ENCODE measurements at places on chromosomes 1 and 21. TPM values are rescaled to one million over a fixed set of nuclear protein-coding genes. Genes with fewer than 3 reads are reported as not detected.

FAM167B gene
- total RNA-seq = 2.5 TPM

JMJD4 gene
- 26.6 TPM for total RNA-seq

SERTAD4 gene
- 1.5 TPM for total RNA-seq

CLDN17 gene
- total RNA-seq = not detected

NEXN gene
- total RNA-seq = 0.76 TPM

GUCA2A gene
- not detected for total RNA-seq

CFHR3 gene
- not detected for total RNA-seq

DMBX1 gene
- not detected for total RNA-seq

TBX15 gene
- 0.69 TPM for total RNA-seq

DNA sequence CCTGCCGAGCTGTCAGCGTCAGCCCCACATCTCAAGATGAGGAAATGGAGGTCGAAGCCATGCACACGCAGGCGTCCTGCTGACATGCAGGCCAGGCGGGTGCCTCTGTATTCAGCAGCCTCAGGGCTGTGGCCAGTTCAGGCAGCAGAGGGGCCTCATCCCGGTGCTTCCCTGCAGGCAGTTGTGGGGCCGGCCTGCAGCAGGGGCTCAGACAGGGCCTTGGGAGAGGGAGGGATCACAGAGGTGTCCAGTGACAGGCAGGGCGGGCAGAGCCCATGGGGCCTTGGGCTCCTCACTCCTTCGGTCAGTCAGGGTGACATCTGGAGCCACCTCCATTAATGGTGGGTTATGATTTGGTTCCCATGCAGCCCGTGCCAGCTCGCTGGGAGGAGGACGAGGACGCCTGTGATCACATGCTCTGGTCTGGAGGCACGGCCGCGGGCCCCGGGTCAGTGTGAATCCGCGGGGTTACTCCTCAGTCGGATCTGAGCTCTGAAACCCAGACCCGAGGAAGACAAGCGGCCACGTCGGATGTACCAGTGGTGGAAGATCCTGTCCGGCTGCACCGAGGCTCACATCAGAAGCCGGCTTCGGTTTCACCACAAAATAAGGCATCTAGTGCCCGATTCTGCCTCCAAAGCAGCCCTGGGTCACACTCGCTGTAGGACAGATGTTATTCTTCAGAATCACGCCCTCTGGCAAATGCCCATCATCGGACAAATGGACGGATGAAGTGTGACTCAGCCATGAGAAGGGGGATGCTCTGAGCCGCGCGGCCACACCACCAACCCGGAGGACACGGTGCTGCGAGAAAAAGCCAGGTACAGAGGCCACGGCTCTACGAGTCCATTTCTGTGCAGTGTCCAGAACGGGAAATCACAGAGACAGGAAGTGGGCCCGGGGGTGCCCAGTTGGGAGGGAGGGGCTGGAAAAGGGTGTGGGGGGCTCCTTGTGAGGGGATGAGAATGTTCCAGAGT is 33.4 kb downstream of the KRTAP10-1 start:
- peaks cover 3% of the 10 kb centered on the region for H3K4me1 ChIP-seq
- H3K36me3 ChIP-seq = no peaks in the 10 kb centered on the region
- H3K27ac ChIP-seq = no peak overlapping the region
- H3K27me3 ChIP-seq = peaks cover 4% of the 10 kb centered on the region

GRCh38 chr1:201535919-201536245 is 3.0 kb upstream of the NAV1 start:
- peaks cover 26% of the 10 kb centered on the region for H3K4me1 ChIP-seq
- H3K4me3 ChIP-seq = no peak overlapping the region

DNA sequence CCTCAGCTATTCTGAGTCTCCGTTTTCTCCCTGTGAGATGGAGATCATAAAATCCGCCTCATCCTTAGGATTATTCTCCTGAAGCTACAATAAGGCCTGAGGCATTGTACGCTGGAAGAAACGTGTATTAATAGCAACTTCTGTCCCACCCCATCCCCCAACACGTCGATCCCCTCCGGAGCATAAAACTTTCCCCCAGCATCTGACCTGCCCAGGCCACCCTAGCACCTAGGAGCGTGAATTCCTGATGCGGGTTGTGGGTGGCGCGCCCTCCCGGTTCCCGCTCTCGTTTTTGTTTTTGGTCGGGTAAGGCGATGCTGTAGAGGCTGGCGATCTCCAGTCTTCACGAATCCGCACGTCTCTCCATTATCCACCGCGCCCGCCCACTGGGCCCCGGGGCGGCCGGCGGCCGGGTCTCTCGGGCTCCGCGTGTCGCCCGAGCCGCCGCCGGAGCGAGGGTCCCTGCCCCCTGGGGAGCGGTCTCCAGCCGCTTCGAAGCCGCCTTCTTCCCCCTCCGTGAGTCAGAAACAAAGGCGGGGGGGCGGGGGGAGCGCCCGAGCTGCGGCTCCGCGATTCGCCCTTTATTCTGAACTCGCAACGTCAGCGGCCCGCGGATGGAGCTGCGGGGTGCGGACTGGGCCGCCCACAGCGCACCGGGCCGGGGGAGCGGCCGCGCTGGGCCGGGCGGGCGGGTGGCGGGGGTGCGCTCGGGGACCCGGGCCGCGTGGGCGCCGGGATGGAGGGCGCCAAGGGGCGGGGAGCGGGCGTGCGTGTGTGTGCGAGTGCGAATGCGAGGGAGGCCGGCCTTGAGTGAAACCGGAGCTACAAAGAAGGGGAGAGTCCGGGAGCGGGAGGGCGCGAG is at the start of gene PLEKHO1:
TSS of gene PLEKHO1 (plus strand) at position 646 of the 862 bp plus-strand sequence. CDS start 342 bp downstream, outside the sequence.
- H3K4me1 ChIP-seq = peaks cover 23% of the 10 kb centered on the region
- peak within 1 kb of the TSS; percentile 98 for H3K27ac ChIP-seq
- peak; percentile 84 for DNase-seq
- H3K4me3 ChIP-seq = peak within 1 kb of the TSS; percentile 98
- peaks cover 14% of the 10 kb centered on the region for H3K27me3 ChIP-seq
- peaks cover 11% of the 10 kb centered on the region for H3K36me3 ChIP-seq

DNA sequence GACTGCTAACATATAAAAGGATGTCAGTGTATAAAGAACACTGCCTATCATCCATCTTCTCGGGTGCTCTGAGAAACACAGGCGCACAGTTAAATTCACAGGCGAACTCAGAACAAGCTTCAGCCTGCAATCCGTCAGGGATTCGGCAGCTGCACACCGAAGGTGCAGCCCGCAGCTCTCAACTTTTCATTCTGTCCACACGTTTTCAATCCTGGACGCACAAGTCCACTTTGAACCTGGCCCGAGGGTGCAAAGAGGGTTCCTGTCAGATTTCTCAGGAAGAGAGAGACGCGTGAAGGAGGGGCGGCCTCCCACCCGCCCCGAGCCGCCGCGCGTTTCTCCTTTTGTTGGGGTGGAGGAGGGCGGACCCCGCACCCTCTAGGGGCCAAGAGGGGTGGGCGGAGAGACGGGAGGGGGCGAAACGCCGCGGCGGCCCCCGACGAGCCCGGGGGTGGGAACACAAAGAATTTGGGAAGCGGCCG is 724 bp downstream of the DOCK7 start:
- peaks cover 20% of the 10 kb centered on the region for H3K4me1 ChIP-seq
- no peaks in the 10 kb centered on the region for H3K36me3 ChIP-seq
- H3K27ac ChIP-seq = peak overlapping the region; percentile 99
- peaks cover 8% of the 10 kb centered on the region for H3K27me3 ChIP-seq

DNA sequence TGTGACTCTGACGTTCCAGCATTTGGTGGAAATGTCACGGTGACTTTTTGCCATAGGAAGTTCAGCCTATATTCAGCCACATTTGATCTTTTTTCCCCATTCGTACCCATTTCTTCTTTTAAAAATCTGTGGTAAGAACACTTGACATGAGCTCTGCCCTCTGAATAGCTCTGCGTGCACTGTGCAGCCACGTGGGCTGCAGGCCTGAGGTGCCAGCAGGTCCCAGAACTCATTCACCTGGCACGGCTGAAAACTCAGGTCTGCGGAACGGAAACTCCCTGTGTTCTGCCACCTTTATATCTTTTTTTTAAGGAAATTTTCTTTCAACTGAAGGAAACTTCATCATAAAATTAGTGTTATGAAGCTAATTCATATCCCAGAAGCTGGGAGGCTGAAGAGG is 28.6 kb downstream of the CEP104 start:
- peaks cover 9% of the 10 kb centered on the region for H3K36me3 ChIP-seq
- H3K4me1 ChIP-seq = peaks cover 22% of the 10 kb centered on the region
- H3K27me3 ChIP-seq = peaks cover 4% of the 10 kb centered on the region
- no peak for DNase-seq
- H3K27ac ChIP-seq = peak overlapping the region; percentile 82
- no peak overlapping the region for H3K4me3 ChIP-seq

- no peaks in the 10 kb centered on the region for H3K36me3 ChIP-seq
- peaks cover 2% of the 10 kb centered on the region for H3K27me3 ChIP-seq
- DNase-seq = peak; percentile 50
- H3K4me1 ChIP-seq = peaks cover 4% of the 10 kb centered on the region
Observed at GRCh38 chr1:152112101-152112884, 3.0 kb downstream of the TCHH start.

DNA sequence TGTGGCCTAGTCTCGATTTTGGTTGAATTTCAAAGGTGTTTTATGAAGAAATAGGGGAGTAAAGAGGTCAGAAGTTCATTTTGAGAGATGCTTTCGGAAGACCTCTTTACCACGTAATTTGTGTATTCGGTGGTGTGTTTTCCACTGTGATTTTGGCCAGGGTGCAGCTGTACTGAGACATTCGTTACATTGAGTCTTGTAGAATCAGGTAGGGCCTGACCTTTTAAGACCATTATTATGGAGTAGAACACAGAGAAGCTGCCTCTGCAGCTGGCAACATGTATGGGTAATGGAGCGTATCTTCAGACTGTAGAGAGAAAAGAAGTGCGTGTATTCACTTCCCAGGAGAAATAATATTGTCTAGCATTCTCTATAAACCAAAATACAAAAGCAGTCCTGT is 326.5 kb downstream of the PDE4B start:
- no peak overlapping the region for H3K27ac ChIP-seq
- H3K36me3 ChIP-seq = no peaks in the 10 kb centered on the region
- no peaks in the 10 kb centered on the region for H3K4me1 ChIP-seq
- H3K27me3 ChIP-seq = no peaks in the 10 kb centered on the region

DNA sequence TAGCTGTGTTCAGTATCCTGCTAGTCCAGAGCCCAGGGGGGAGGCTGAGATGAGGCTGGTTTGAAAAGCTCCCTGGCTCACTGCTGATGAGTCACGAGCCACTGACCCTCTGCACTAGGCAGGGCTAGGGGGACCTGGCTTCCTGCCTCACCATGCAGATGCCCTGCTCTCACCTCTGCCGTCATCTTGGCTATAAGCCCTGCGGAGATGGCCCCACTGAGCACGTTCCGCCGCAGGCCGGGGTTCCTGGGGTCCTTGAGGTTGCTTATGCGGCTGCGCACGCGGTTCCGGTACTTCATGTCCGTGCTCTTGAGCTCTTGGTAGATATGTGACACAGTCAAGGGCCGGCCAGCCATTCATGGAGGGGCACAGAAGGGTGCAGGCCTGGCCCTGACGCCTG is 24.1 kb upstream of the ZNF436 start:
- no peak for DNase-seq
- H3K4me1 ChIP-seq = no peaks in the 10 kb centered on the region
- no peak overlapping the region for H3K27ac ChIP-seq
- no peak overlapping the region for H3K4me3 ChIP-seq
- peaks cover 32% of the 10 kb centered on the region for H3K27me3 ChIP-seq

DNA sequence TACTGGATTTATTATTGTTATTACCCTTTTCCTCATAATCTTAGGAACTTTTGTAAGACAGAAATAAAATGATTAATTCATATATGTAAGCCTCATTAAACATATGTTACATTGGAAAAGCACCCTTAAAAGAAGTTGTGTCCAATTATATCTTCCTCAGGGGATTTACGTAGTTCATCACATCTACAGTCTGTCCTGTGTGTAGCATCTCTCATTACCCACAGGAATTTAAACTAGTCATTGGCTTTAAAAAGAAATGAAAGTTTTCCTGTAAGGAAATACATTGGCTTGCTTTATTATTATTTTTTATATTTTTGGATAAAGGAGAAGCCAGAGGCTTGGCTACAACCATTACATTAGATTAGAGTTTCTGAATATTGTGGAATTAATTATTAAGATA is 56.1 kb downstream of the SWT1 start:
- H3K36me3 ChIP-seq = peaks cover 28% of the 10 kb centered on the region
- DNase-seq = no peak
- H3K4me3 ChIP-seq = no peak overlapping the region
- H3K4me1 ChIP-seq = no peaks in the 10 kb centered on the region

GRCh38 chr1:156308078-156308477 is 9.0 kb upstream of the VHLL start:
- H3K27ac ChIP-seq = no peak overlapping the region
- peaks cover 3% of the 10 kb centered on the region for H3K27me3 ChIP-seq
- no peak overlapping the region for H3K4me3 ChIP-seq
- no peaks in the 10 kb centered on the region for H3K36me3 ChIP-seq

GRCh38 chr1:55789466-55789865 is 574.3 kb upstream of the USP24 start:
- H3K36me3 ChIP-seq = no peaks in the 10 kb centered on the region
- no peaks in the 10 kb centered on the region for H3K4me1 ChIP-seq
- H3K4me3 ChIP-seq = no peak overlapping the region
- DNase-seq = no peak

DNA sequence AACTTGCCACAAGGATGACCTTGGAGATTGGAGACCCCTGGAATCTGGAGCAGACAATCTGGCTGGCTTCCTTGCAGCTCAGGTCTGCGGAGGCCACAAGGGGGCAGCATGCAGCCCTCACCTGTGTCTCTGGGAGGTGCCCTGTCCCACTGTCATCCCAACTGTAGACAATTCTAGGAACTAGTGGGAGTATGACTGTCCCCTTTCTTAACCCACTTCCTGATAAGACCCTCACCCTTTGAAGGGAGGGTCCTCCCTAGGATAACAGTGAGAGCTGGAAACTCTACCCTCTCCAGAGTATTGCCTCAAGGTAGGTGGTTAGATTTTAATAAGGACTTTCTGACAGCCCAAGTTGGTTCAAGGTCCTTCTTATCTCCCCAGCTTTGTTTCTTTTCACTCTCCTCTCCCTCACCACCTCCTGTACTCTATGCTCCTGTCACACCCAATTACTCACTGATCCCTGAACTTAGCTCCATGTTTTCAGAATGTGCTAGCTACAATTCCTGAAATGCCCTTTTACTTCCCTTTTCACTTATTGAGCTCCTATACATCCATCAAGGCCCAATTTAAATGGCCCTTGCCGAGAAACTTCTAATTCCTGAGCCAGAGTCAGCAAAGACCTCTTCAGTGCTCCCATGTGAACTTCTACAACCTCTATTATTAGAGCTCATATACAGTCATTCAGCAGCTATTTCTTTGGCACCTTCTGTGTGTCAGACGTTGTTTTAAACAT is 9.2 kb upstream of the KCNQ4 start:
- peaks cover 16% of the 10 kb centered on the region for H3K36me3 ChIP-seq
- DNase-seq = peak; percentile 77
- peaks cover 4% of the 10 kb centered on the region for H3K27me3 ChIP-seq
- H3K4me1 ChIP-seq = peaks cover 18% of the 10 kb centered on the region
- H3K4me3 ChIP-seq = no peak overlapping the region

- no peaks in the 10 kb centered on the region for H3K36me3 ChIP-seq
- H3K27me3 ChIP-seq = no peaks in the 10 kb centered on the region
- no peak overlapping the region for H3K27ac ChIP-seq
- no peak overlapping the region for H3K4me3 ChIP-seq
- no peak for DNase-seq
Observed at GRCh38 chr1:71843012-71843411, 439.3 kb downstream of the NEGR1 start.

Measured in glutamatergic neuron (in vitro differentiated cells).